ENCODE measurements at places on chromosomes 16 and 17.

- no peak for DNase-seq
Measured at GRCh38 chr17:55978578-55978977, 174.7 kb upstream of the ANKFN1 start.

DNA sequence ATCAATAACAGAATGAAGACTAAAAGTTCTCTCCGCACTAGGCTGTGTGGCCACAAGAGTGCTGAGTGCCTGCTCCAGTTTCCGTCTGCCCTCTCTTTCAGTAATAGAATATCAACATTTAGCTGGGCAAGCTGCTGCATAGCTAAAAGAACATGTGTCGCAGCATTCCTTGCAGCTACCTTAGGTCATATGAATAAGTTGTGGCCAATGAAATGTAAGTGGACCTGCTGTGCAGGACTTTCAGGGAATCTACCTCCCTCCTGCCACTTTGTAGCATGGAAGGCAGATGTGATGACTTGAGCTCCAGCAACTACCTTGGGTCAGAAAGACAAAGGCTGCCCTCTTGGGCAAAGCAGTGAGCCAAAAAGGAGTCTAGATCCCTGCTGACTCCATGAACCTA lies 25.4 kb downstream of the SLC39A11 start:
- no peak for DNase-seq

- no peak for DNase-seq
Measured at GRCh38 chr17:50850640-50851039, 15.3 kb downstream of the WFIKKN2 start.

DNA sequence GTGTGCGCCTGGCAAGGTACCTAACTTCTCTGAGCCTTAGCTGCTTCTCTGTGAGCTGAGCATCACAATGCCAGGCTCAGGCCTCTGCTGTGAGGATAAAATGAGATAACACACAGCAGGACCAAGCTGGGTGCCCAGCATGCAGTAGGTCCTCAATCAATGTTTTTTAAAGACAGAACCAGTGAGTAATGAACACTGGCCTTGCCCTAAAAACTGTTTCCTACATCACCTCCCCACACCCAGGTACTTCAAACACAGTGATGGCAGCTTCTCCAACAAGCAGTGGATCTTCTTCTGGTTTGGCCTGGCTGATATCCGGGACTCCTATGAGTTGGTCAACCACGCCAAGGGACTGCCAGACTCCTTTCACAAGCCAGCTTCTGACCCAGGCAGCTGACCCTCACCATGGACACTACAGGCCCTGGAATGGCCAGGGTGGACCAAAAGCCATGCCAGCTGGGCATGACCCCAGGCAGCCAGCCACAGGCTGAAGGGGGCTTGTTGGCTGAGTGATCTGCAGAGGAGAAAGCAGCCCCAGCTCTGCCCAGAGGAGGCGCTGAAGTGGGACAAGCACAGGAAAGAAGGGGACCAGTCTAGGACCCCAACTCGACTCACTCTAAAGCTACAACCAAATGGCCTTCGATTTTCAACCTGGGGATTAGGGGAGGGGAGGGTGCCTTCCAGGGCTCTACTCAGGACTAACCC lies 3.9 kb downstream of the NAGS start:
- no peak for DNase-seq

DNA sequence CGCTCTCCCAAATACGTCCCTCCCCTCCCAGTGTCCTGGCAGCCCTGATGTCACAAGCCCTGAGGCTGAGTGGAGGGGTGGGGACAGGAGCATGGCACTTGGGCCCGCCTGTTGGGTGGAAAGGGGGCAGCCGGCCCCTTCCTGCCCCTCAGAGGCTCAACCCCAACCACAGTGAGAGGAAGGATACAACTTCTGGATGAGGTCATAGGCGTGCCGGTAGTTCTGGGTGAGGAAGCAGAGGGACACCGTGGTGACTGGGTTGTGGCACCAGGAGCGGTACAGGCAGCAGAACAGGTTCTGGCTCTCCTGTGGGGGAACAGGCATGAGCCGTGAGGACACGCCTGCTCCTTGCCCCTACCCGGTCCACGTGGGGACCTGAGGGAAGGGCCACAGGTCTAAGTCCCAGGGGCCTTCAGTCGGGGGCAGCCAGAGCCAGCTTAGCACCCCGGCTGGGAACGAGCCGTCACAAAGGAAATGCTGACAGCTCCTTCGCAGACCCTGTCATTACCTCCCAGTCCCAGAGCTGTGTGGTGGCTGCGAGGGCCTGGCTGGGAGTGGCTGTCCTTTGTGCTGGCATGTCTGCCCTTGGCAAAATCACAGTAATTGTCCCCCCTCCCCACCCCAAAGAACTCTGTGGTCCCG lies 11.2 kb upstream of the MTSS2 start:
- peak; percentile 87 for DNase-seq

DNA sequence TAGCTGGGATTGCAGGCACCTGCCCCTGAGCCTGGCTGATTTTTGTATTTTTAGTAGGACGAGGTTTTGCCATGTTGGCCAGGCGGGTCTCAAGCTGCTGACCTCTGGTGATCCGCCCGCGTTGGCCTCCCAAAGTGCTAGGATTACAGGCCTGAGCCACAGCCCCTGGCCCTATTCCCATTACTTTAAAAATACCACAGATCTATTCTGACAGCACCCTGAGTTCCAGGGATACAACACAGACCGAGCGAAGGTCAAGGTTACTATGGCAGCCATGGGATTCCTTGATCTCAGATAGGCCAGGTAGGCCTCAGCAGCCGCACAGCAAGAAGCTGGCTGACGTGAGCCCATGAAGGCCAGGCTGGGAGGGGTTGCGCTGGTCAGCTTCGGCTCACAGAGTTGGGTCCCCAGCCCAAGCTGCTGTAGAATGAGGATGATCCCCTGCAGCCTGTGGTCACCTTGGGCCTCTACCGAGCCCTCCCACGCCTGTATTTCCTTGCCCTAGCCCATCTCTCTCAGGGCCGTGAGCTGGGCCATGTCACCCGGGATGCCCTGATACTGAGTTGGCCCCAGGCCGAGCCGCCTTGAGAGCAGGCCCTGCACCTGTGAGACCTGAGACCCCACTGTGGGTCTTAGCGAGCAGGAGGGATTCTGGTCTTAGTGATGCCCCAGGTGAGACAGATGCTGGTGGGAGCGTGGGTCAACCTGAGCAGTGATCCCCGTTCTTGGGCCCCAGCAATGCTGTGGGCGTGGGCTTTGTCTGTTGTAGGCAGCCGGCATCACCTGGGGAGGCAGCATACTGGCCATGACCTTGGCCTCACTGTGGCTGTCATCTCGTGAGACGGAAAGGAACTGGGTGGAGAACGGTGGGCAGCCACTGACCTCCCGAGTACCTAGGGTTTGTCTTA lies 16.9 kb upstream of the RNF213 start:
- DNase-seq, result no peak

All from islet precursor cell (in vitro differentiated cells).